ENCODE measurements at places on chromosomes 4 and X. TPM values are rescaled to one million over a fixed set of nuclear protein-coding genes. Genes with fewer than 3 reads are reported as not detected.

The NHS gene
- 5.3 TPM for total RNA-seq

The UNC5C gene
- under 0.01 TPM for total RNA-seq

The DMRTC1 gene
- not detected for total RNA-seq

The DUX4 gene
- total RNA-seq = not detected

The HOPX gene
- 1.7 TPM for total RNA-seq

The NDP gene
- total RNA-seq = not detected

The NR0B1 gene
- total RNA-seq = not detected

The SSX2 gene
- total RNA-seq = not detected

The MTMR8 gene
- total RNA-seq = not detected

The GYPE gene
- total RNA-seq = 0.43 TPM

The CYTL1 gene
- total RNA-seq = not detected

The POU4F2 gene
- total RNA-seq = not detected

The FAM200B gene
- total RNA-seq = 38.5 TPM

The WNK3 gene
- 0.29 TPM for total RNA-seq

The SOX3 gene
- not detected for total RNA-seq

The CLCN4 gene
- total RNA-seq = 7.2 TPM

The TBC1D9 gene
- total RNA-seq = 18.0 TPM

The MAML3 gene
- total RNA-seq = 12.3 TPM

The MUC7 gene
- total RNA-seq = not detected

The TMEM156 gene
- total RNA-seq = 3.7 TPM

The TCEAL5 gene
- total RNA-seq = not detected

The TRIM61 gene
- 2.7 TPM for total RNA-seq

The RTL3 gene
- total RNA-seq = not detected

The NUP62CL gene
- not detected for total RNA-seq

The MOB1B gene
- 16.6 TPM for total RNA-seq

The EREG gene
- total RNA-seq = 20.9 TPM

The FGD1 gene
- total RNA-seq = 8.3 TPM

The PAGE4 gene
- not detected for total RNA-seq

The ARMCX4 gene
- total RNA-seq = 2.2 TPM

The ACOT9 gene
- 52.7 TPM for total RNA-seq

The TMEM164 gene
- 11.8 TPM for total RNA-seq

The SULT1B1 gene
- not detected for total RNA-seq

The GAK gene
- 73.1 TPM for total RNA-seq

The LINC00632 gene
- 5.3 TPM for total RNA-seq

The USP51 gene
- 0.88 TPM for total RNA-seq

The SPANXA1 gene
- not detected for total RNA-seq

The SPOCK3 gene
- not detected for total RNA-seq

The ENPP6 gene
- total RNA-seq = not detected

The CCDC149 gene
- total RNA-seq = 7.3 TPM

The CXCL13 gene
- not detected for total RNA-seq

The COX7B2 gene
- total RNA-seq = not detected

The LEF1 gene
- 0.44 TPM for total RNA-seq

The TMEM271 gene
- total RNA-seq = not detected

The ZNF280C gene
- total RNA-seq = 2.6 TPM

The GAGE1 gene
- total RNA-seq = not detected

The PABPC5 gene
- not detected for total RNA-seq

The LRCH2 gene
- total RNA-seq = 13.1 TPM

The AFAP1 gene
- 118 TPM for total RNA-seq

The FLNA gene
- 2,759 TPM for total RNA-seq

The TAPT1 gene
- total RNA-seq = 18.8 TPM

The FRG2 gene
- not detected for total RNA-seq

The GPR78 gene
- total RNA-seq = 1.3 TPM
